RCC 7860 (cell line): ENCODE measurements at places on chromosomes 11 and 22.

DNA sequence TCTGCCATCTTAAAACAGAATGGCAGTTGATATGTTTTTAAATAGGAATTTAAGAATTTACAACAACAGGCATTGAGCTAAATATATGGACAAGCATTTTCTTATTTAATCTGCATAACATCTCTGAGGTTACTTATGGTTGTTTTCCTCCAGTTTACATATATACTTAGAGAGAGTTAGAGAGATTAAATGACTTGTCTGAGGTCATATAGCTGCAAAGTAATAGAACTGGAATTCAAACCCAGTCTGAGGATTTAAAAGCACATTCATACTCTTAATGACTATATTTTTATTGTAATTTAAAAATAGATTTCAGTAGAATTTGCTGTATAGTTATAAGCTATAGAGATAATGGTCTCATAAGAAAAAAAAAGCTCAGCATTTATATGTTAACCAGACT lies 81.4 kb upstream of the GRIK4 start:
- no peak for DNase-seq

DNA sequence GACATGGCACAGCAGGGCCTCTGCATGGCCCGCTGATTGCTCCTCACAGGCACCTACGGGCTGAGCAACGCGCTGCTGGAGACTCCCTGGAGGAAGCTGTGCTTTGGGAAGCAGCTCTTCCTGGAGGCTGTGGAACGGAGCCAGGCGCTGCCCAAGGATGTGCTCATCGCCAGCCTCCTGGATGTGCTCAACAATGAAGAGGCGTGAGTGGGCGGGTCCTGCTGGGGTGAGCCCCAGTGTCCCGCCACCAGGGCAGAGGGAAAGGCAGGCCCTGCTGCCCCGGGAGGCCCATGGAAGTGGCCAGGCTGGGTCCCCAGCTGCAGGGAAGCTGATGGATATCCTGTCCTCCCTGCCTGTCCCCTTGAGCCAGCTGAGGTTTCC lies 18.6 kb upstream of the DGCR8 start:
- DNase-seq, result no peak

DNA sequence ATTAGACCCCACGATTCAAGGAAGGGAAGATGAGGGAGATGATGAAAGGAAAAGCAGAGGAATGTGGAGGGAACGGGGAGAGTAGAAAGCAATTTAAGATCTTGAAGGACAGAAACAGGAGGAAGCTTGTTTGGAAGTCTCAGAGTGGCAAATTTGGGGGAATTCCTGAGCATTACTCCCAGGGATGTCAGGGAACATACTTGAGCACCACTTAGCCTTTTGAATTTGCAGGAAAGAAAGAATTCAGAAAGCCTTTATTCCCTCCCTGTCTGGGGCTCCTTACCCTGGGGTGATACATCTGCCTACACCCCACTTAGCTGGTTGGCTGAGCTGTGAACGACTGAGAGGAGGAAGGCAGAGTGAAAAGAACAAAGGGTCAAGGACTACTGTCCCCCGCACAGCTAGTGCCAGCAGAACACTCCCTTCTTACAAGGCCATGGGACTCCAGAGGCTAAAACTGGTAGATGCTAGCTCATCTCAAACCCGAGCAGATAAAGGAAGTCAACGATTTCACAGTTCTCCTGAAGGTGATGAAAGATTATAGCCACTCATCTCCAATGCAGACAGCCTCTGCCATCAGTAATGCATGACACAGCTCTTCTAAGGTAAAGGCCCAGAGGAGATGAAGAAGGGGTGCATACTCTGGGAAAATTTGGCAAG lies 84.0 kb upstream of the AKIP1 start:
- no peak for DNase-seq

DNA sequence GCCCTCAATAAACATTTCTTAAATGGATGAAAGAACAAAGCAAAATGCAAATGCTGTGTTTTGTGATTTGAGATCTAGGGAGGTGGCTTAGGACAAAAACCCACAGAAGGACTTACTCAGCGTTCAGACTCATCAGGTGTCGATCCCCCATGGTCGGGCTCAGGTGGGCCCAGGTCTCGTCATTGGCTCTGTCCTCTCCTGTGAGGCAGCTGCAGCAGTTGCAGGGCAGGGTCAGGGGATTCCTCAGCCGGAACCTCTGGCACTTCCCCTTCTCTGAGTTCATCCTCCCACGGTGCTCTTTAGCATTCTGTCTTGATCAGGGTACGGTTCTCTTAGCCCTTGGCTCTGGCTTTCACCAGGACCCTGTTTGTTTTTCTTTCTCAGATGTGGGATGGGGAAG lies 14.0 kb upstream of the ACR start:
- no peak for DNase-seq

- no peak for DNase-seq
Observed at GRCh38 chr11:94938095-94939055, 35.0 kb downstream of the CWC15 start.

- DNase-seq, result peak; percentile 97
Observed at GRCh38 chr11:45092901-45093760, 53.3 kb upstream of the PRDM11 start.

DNA sequence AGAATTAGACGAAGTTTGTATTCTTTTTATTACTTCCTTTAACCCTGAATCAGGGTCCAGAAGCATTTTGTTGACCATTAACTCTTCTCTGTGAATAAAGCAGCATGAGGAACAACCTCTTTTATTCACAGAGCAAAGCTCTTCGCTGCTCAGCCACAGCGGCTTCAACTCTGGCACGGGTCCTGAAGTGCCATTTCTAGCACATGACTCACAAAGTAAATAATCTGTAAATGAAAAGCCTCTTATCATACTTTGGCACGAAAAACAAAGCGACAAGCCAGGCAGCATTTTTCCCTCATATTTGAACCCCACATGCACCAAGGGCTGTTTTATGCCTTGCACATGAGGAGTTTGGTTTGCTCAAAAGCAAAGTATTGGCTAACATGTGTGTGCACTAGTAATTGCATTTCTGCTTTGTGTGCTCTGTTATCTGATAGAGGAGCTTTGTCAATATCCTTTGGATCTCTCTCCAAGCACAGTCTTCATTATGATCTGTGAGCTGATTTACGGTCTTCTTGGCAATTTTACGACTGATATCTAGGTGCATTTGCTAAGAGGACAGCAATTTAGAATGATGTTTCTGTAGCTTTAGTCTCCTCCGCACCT lies 33.0 kb upstream of the APOBEC3A start:
- DNase-seq, result peak; percentile 85

DNA sequence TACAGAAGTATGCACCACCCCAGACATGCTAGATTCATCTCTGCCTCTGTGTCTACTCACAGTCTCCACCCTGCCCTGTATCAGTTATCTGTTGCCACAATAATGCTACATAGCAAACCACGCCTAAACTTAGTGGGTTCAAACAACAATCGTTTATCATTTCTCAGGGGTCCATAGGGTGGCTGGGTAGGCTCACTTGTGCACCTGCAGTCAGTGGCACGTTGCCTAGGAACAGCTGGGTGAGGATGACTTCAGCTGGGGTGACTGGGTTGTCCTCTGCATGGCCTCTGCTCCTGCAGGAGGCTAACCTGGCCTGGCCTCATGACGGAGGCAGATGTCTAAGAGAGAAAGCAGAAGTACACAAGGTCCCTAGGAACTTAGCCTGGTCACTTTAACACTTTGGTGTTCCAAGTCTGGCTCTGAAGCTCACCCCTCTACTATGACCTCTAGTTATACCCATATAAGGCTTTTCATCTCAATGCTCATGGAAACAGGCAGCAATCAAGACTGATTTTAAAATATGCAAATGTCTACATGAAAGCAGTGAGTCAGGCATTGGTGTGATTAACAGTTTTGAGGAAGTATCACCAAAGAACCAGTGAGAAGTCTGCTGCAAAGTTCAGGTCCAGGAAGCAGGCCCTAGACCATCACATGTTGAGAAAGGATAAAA lies 10.7 kb downstream of the OLFML1 start:
- no peak for DNase-seq

DNA sequence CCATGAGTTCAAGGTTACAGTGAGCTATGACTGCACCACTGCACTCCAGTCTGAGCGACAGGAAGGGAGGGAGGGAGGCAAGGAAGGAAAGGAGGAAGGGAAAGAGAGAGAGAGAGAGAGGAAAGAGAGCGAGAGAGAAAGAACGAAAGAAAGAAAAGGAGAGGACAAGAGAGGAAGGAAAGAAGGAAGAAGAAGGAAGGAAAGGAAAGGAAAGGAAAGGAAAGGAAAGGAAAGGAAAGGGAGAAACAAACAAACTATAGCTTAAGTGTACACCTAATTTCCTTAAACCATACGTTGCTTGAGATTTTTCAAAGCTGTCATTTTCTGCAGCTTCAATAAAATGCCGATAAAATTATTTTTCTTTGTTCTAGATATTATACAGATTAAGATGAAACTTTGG lies 80.2 kb upstream of the APOA1 start:
- no peak for DNase-seq

GRCh38 chr11:117834068-117834810 lies 9.7 kb upstream of the FXYD2 start:
- no peak for DNase-seq

DNA sequence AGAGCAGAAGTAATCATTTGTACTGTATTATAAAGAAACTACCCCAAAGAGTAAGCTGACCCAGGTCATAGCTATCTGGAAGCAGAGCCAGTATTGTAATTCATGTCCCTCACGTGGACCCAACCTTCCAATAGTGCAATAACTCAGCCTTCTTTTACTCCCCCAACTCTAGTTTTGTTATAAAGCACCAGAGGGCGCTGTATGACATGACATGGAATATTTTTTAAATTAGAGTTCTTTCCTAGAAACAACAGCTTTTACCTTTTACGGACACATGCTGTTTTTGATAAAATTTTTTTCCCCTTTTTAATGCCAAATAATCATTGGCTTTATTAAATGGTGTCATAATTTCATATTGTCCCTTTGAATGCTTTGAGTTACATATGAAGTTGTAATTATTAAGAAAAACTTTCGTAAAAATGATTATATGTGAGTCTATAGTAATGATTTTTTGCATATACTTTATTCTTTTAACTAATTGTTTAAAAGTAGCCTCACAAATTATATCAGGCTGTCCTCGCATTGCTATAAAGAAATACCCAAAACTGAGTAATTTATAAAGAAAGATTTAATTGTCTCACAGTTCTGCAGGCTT lies 76.9 kb downstream of the DKK3 start:
- peak; percentile 48 for DNase-seq

DNA sequence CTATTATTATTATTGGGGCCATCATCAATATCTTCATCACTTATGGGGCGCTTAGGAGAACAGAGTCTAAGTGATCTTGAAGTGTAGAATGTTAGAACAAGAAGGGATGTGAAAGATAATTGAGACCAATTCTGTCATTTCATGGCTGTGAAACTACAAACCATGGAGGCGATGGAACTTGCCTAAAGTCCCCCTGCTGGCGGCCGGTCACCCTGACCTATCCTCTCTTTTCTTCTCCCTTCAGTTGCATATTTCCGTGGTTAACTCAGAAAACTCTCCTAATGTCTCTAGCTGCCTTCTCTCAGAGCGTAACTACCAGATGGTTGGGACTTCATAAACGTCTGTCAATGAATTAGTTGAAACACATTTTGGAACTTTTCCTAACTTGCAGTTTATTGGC lies 6.6 kb upstream of the OR4B1 start:
- no peak for DNase-seq

GRCh38 chr11:35141571-35141971 lies 2.6 kb downstream of the CD44 start:
- no peak for DNase-seq

DNA sequence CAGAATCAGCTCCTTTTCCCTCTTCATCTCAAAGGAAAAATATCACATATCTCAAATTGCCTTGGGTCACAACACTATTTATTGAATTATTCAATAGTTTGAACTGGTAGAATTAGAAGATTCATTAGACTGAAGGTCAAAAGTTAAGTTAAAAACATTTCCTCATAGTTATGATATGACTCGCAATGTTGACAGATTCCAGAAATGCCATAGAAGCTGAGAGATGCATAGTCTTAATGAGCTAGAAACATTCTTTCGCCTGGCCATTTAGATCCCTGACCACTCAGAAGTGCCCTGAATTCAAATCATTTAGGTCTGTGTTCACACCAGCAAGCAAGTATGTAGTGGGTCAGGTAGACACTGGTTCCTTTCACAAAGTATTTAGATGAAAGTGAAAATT lies 44.4 kb downstream of the FAT3 start:
- DNase-seq, result peak; percentile 76

DNA sequence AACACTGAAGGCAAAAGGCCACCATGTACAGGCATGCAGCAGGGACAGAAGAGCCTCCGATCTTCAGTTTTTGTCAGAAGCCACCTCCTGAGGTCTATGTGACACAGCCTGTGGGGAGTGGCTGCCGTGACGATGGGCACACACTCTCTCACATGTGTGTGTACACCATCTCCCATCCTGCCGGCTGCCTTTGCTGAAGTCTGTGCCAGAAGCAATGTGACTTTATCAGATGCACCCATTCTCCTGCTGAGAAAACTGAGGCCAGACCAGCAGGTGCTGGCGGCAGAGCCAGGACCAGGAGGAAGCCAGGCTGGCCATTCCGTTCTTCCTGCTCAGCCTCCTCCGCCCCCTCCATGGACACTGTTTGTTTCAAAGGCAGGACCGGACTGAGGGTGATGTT lies 16.7 kb downstream of the SHANK2 start:
- DNase-seq, result no peak

GRCh38 chr11:22189660-22190059 lies 3.2 kb upstream of the ANO5 start:
- no peak for DNase-seq

GRCh38 chr22:46303347-46303965 lies 6.8 kb downstream of the GTSE1 start:
- no peak for DNase-seq

DNA sequence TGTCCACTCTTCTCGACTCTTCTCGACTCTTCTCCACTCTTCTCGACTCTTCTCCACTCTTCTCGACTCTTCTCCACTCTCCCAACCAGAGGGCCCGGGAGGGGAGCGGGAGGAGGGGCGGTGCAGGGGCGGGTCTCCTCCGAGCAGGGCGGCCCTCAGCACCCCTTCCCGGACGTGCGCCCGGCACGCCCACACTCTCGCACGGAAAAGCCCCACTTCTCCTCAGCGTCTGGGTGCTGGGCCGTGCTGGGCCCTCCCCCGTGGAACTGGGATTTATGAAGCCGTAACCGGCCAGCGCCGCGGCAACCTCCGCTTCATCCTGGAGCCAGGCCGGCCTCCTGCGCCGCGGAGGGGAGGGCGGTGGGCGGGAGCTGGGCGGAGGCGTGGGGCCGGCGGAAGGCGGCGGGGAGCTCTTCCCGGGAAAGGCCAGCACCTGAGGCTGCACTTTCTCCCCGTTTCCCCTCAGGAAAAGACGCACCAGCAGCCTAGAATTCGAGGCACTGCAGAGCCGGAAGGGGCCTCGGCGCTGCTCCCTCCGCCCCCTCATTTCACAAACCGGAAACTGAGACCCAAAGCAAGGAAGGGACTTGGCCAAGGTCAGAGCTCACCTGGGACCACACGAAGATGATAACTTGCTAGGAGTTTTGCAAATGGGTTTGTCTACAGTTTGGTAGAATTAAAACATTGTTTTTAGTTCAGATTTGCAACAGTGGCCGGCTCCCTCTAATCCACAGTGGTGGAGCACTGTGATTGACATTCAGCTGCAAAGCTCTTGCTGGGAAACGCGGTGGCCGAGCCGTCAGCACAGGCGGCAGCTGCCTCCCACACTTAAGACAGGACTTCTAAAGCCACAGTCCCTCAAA lies 31.6 kb upstream of the JAM3 start:
- DNase-seq, result no peak
